Left hindlimb (tissue), 1 donor: ENCODE measurements at places on chromosomes 12 and 14.
A peak's percentile ranks its signal among the peaks of the same experiment; 100 is the strongest.

DNA sequence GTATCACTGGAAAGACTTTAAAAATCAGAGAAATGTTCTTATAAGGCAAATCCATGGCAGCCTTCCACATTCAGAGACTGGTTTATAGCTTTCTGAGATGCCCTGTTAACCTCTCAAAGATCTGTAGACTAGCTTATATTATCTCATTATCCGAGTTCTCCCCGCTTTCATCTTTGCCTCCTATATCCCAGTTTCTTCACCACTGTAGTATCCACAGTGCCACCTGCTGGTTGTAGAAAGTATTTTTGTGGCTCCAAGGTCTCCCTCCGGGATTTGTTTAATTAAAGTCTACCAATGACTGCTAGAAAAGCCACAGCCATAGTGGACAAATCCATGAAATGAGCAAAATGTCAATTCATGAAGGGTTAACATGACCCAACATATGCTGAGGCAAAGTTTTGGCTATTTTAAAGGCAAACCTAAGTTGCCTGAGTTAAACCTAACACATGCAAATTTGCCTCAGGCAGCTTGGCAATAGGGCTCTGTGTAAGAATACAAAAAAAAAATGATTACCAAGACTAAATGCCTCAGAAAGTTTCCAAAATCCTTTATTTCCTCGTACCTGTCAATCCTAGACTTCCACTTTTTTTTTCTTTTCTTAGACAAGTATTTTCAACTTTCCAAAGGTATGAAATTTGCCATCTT lies 218.8 kb upstream of the BMP4 start:
- peak; percentile 64 for DNase-seq

GRCh38 chr14:69684461-69685217 lies 73.2 kb downstream of the SUSD6 start:
- no peak for DNase-seq

- no peak for DNase-seq
Measured at GRCh38 chr12:62651138-62651537, 184.5 kb downstream of the MON2 start.

GRCh38 chr14:49934646-49935045 lies 41.8 kb downstream of the ARF6 start:
- DNase-seq, result no peak

DNA sequence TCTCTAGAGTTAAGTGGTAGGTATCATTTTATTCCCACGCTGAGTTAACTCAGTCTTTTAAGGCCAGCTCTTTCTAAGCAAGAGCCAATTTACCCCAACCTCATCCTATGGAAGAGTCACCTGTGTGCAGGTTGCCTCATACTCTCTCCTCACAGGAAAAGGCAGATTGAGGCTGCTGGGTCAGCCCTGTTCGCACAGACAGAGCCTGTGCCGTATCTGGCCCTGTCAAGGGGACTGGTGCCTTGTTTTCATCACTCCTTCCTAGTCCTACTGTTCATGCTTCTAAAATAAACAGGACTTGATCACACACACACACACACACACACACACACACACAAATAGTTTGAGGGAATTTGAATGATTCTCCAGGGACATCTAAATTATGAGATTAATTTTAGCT lies 285.0 kb downstream of the SLC6A15 start:
- DNase-seq, result no peak

DNA sequence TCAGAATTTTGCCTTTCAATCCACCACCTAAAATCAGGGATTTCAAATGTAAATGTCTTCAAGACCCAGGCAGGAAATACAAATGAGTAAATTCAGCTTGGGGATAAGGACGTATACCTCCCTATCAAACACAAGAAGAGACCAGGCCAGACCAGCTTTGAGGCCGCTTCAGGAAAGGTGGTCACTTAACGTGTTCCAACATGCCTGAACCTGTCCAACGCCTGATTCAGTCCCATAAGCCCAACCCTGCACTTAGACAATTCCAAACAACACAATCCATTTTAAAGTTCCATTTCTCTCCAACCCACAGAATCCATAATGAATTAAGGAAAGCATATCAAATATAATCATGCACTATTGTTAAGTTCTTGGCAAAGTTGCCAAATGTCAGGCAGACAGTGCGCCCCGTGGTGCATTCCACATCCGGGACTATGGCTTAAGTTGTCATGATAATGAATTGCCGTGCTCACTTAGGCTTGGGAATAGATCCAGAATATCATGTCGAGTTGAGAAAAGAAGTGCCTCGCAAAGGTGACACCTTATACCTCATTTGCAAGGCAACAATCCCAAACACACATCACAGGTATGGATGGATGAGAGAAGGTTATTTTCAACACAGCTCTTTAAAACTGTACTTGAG lies 35.5 kb downstream of the CCDC60 start:
- DNase-seq, result no peak

DNA sequence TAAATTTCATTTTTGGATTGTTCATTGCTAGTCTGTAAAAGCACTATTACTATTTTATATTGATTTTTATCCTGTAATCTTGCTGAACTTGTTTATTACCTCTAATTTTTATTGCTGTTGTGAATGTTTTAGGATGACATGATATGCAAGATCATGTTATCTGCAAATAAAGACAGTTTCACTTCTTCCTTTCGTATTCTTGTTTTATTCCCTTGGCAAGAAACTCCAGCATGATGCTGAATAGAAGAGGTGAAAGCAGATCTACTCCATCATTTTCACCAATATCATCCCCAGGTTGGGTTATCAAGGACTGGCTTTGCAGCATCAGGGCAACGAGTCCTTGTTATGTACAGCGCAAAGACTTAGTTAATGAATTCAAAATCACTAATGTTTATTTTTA lies 2.7 kb upstream of the CLECL1 start:
- no peak for DNase-seq

DNA sequence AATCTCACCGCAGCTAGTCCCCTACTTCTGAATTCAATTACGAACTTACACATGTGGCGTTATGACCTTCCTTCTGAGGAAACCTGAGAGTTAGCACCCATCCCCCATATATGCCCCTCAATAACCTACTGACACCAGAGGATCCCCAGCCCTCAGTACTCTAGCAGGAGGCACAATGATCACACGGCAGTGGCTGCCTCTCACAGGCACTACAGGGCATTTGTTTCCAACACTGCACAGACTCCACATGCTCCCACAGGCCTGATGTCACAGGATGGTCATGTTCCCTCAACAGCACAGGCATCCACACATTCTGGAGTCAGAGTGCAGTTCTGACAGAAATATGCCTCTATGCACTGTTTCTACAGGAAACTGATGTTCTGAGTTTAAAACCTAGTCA lies 17.4 kb downstream of the PPP1CC start:
- no peak for DNase-seq

DNA sequence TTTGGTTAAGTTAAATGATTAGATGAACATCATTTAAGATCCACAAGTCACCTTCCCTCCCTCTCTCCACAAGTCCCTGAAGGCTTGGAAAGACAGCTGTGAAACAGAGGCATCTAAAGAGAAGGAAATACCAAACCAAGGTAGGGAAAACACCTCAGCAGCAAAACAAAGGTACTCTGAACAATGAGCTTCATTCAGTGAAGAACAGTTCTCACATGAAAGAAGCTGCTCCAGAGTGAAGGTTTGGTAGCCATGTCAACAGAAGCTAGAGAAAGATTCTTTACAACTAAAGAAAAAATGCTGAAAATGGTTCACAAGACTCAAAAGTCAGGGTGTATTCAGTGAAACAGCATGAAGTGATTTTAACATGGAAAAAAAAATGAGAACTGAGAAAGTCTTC lies 69.4 kb downstream of the FGD6 start:
- DNase-seq, result no peak

DNA sequence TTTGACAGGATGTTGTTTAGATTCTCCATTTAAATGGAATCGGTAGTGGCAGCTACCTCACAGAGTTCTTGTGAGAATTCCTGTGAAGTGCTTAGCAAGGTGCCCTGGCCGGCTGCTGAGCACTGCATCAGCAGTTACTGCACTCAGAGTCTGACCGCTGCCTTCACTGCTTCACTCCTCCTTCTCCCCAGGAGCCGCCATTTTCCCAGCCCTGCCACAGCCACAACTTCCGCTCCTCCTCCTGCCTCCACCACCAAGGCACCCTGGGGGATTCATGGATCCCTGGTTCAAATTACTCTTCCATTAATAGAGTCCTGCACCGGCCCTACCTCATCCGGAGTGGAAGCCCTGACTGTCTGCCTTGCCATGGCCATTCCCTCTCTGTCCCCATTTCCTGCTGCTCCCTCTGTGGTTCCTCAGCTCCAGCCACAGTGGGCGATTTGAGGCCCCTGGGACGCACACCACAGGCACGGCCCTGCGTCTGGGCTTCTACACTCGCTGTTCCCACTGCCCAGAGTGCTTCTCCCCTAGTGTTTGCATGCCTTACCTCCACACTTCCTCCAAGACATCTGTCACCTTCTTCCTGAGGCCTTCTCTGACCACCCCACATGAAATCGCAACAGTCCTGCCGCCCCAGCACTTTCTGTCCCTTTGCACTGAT lies 210.3 kb downstream of the IPO8 start:
- no peak for DNase-seq

DNA sequence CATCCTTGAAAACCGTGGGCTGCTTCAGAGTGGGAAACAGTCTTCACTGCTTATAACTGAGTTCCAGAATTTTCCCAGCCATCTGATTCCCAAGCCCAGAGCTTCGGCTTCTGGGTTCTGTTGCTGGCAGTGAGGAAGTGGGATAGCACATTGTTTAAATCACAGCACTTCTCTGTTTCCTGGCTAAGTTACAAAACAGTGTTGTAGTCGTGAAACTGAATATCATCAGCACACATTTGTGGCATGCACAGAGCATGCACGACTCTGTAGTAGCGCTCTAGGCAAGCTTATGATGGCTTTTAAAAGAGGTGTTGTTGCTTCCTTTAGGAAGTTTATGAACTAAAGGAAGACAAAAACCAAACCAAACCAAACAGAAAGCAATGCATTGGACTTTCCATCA lies 1005.5 kb downstream of the NRXN3 start:
- DNase-seq, result no peak

DNA sequence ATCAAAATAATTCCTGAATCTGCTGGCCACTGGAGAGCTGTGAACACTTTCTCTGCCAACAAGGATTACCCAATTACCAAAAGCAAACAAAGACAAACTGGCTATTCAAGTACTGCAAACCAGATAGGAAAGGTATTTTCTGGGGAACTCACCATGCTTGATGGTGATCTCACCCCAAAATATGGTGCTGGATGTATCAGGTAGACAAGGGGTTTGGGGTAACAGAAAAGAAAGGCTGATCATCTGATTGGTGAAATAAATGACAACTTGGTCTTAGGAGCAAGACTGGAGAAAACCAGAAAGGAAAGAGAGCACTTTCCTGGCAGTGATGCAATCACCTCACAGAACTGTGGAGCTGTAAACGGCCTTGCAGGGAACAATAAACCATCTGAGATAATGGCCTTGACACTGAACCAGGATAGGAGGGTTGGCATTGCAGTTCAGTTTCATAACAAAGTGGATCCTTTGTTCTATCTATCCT lies 31.0 kb upstream of the NPFF start:
- no peak for DNase-seq

DNA sequence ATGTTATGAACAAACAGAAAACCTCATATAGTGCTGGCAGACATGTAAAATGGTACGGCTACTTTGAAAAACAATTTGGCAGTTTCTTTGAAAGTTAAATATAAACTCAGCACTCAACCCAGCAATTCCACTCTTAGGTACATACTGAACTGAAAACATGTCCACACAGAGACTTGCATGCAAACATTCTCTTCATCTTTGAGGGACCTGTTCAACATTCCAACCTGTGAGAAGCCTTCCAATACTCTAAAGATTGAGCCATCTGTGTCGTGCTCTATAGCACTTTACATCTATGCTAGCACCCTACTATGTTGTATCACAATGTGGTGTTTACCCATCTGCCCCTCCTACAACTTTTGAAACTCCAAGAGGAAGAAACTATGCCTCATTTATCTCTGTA lies 79.3 kb downstream of the DNAI7 start:
- no peak for DNase-seq

DNA sequence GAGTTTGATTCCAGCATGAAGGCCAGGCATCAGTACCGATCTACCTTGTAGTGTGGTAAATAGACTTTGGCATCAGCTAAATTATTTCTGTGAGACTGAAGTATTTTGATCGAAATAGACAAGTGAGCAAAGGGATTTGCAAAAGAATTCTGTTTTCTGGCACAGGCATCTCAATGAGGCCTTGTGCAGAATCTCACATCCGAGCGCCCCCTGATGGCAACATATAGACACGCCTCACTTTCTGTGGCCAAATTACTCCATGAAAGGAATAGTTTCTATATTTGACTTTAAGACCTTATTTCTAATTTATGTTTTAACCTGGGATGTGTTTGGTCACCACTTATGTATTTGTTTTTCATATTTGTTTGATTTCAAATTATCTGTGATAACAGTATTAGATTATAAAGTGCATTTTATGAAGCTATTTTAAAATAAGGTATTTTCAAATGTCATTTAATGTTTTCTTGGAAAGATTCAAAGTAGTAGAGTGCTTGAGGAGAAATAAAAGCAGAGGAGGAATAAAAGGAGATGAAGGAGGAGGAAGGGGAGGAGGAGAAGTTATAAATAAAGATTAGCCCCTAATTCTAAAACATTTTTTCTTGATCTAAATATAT lies 731.9 kb downstream of the NRXN3 start:
- no peak for DNase-seq

- no peak for DNase-seq
Measured at GRCh38 chr12:15733136-15733535, 56.1 kb downstream of the EPS8 start.

- DNase-seq, result peak; percentile 85
Measured at GRCh38 chr12:53345486-53346188, 9.5 kb upstream of the SP7 start.

GRCh38 chr12:34391771-34392581 lies 369.7 kb downstream of the ALG10 start:
- peak; percentile 8 for DNase-seq

GRCh38 chr14:52244997-52245396 lies 22.5 kb upstream of the PTGDR start:
- no peak for DNase-seq

DNA sequence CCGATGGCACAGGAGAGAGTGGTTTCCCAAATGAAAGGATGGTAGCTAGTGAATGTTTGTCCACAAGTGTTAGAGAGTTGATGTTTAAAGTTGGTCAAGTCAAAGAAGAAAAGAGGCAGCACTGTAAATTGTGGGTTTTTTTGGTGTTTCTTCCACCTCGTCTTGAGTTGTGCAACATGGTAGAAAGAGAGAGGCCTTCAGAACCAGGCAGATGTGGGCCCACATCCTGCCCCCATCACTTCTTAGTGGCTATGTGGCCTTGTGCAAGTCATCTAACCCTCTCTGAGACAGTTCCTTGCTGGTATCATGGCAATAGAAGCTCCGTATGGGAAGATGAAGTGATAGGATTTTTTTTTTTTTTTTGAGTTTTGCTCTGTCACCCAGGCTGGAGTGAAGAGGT lies 60.8 kb downstream of the NDUFA12 start:
- DNase-seq, result no peak

- DNase-seq, result no peak
Measured at GRCh38 chr12:12614342-12614741, 2.7 kb downstream of the CREBL2 start.

- DNase-seq, result no peak
Measured at GRCh38 chr12:118330421-118331018, 42.2 kb downstream of the TAOK3 start.
